ENCODE measurements at places on chromosomes 6 and 20.

DNA sequence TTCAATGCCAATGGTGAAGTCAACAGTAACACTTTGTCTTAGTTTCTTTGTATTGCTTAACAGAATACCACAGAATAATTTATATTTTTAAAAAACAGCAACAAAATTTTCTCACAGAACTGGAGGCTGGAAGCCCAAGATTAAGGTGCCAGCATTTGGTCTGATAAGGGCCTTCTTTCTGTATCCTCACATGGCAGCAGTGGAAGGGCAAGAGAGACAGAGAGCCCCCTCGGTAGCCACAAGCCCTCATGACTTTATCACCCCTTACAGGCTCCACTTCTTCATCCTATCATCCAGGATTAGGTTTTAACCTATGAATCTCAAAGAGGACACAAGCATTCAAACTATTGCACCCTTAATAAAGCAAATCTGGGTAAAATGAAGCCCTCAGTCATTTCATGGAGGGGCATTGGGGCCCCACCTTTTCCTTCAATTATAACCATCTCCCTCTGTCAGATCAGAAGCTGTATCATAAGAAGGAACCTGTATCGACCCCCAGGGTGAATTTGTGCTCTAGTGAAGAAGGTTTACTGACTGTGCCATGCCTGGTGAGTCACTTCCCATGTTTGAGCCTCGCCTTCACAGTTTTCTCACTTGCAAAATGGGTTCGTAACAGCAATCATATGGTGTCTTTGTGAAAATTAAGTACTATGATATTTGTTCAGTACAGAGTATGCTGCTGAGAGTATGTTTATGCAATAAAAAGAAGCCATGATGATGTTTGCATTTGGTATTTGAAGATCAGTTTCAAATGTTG lies 178.2 kb downstream of the LRFN2 start:
- DNase-seq: no peak

DNA sequence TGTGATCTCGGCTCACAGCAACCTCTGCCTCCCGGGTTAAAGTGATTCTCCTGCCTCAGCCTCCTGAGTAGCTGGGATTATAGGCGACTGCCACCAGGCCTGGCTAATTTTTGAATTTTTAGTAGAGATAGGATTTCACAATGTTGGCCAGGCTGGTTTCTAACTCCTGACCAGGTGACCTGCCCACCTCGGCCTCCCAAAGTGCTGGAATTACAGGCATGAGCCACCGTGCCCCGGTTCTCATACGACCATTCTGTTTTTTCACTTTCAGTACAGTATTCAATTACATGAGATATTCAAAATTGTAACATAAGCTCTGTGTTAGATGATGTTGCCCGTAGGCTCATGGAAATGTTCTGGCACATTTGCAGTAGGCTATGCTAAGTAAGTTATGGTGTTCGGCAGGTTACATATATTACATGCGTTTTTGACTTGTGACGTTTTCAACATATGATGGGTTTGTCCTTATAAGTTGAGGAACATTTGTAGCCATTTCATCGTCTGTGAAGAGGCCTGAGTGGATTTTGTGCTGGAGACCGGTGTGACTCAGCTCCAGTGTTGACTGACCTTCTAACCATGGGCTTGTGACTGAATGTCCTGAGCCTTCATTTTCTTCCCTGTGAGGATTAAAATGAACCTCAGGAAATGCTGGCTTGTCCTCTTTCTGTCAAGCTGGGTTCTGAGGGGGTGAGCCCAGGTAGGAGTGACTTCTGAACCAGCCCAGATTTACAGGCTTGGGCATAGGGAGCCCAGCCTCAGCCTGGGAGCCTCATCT lies 12.2 kb downstream of the PPARD start:
- DNase-seq: no peak

DNA sequence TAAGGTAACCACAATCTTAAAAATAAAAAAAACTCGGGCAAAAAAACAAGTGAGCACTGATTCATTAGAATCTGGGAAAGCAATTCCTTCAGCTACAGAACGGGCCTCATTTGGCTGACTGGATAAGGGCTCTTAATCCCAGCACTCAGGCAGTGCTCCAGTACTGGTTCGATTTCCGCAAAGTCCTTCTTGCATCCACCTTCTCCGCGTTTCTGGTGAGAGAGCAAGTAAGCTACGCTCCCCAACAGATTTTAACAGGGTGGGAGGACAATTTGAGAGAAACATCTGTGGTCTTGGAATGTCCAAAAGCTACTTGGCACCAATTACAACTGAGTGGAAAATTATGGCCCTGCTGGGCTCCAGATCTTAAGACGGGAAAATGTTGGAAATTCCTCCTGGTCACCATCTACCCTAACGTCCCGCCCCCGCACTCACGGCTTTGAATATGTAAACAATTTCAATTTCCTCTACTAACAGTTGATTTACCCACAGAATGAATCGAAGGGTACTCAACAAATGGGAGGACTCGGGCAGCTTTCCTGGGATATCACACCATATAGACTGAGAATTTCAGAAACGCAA lies 18.1 kb upstream of the ZSCAN9 start:
- DNase-seq: no peak

- DNase-seq: no peak
Observed at GRCh38 chr6:45697605-45698004, 318.1 kb downstream of the CLIC5 start.

- DNase-seq: no peak
Observed at GRCh38 chr6:80250391-80250997, 144.0 kb downstream of the BCKDHB start.

- no peak for DNase-seq
Observed at GRCh38 chr6:56725254-56725653, 82.6 kb upstream of the DST start.

GRCh38 chr20:6509374-6509773 lies 258.1 kb upstream of the BMP2 start:
- DNase-seq: no peak

GRCh38 chr6:44969446-44970185 lies 358.5 kb upstream of the RUNX2 start:
- DNase-seq: no peak

GRCh38 chr6:3426091-3426926 lies 30.5 kb downstream of the SLC22A23 start:
- no peak for DNase-seq

GRCh38 chr6:112013051-112013450 lies 40.9 kb upstream of the CCN6 start:
- no peak for DNase-seq

GRCh38 chr20:44911264-44911921 lies 1.5 kb downstream of the PABPC1L start:
- DNase-seq: peak; percentile 28

DNA sequence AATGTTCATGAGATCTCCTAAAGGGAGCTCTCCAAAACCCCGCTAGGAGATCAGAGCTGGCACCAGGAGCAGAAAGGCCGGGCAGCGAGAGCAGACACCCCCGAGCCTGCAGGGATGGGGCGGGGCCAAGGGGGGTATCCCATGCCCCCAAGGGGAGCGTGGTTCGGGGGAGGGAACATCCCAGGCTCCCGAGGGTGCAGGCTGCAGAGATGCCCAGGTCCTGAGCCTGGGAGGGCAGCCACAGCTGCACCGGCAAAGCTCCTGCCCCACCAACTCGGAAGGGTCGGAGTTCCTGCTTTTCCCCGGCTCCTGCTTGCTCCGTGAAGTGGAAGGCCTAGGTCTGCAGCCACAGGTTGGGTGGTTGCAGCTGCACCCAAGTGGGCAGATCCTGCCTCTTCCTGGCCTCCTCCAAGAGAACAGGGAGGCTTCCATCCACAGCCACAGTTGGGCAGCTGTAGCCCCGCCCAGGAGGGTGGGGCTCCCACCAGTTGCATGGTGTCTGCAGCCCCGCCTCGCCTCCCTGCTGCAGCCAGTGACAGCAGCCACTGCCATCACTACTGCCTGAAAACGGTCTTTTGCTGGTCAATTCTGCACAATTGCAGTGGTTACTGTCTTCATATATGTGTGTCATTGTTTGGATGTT lies 13.4 kb upstream of the GMNN start:
- no peak for DNase-seq

DNA sequence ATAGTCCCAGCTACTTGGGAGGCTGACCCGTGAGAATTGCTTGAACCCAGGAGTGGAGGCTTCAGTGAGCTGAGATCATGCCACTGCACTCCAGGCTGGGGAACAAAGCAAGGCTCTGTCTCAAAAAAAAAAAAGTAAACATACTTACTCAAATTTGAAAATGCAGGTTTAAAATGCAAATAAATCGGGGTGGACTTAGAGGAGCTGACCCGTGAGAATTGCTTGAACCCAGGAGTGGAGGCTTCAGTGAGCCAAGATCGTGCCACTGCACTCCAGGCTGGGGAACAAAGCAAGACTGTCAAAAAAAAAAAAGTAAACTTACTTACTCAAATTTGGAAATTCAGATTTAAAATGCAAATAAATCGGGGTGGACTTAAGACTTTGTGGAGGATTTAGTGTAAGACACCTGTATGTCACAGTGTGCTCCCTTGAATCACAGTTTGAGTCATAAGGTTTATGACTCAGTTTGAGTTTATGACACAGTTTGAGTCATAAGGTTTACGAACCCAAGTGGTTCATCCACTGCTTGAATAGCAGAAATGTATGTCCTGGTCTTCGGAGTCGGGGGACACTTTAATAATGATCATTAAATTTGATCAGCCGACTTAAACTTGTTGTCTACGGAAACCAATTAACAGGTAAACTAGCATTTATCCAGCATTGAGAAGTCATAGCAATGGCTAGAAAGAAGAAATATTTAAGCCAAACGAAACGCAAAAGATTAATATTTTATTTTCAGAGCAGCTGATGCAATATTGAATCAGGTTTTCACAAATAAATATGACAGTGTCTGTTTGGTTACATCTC lies 6.8 kb upstream of the MRPS10 start:
- DNase-seq: no peak

DNA sequence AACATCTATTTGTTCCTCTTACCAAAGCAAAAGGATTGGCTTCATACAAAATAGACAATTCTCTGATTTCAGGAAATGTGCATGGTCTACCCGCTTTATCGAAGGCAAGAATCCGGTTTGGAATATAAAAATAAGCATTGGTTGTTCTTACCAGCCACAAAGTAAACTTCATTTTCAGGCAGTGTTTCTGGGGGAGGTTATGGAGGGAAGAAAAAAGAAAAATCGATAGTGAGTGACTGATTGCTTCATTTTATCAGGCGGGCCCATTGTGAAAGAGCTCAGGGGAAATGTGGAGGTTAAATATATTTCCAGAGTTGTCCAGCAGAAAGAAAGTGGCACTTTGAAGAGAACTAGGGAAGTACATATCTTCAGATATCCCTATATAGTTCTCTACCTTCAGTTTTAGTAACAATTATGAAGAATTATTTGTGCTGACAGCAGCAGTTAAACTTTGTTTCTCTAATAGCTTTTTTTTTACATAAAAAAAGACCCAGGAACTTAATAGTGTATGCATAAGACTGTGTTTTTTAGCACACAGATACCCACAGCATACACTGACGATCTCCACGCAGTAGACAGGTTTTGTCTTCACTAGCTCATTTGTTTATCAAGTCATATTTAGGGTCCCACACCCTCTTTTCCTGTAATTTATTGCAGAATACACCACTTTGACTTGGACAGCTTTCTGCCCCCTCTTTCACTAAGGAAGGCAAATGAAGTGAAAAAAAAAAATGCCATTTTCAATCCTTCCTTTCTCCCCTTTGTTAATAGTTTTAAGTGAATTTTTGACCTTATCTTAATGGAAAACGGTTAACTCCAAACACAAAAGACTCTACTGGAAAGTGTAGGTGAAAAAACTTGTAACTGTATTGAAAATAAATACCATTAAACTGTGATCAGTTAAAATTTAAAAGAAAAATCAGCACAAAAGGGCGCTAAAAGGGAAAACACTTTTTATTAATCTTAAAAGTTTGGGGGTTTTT lies 2.9 kb downstream of the POU3F2 start:
- DNase-seq: no peak

- DNase-seq: no peak
Observed at GRCh38 chr6:36149476-36149875, 19.2 kb downstream of the MAPK13 start.

DNA sequence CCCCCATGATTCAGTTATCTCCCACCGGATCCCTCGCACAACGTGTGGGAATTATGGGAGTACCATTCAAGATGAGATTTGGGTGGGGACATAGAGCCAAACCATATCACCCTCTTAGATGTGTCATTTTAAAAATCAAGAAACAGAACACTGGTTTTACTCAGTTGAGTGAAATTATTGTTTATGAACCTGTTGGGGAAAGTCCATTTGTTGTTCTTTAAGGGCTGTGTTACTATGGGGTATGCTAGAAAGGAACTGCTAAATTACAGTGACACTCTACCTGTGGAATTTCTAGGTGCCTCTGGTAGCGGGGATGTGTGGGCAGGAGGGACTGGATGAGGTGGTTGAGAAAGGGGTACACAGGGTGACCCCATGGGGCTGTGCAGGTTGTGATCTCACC lies 28.9 kb downstream of the STX11 start:
- DNase-seq: no peak

DNA sequence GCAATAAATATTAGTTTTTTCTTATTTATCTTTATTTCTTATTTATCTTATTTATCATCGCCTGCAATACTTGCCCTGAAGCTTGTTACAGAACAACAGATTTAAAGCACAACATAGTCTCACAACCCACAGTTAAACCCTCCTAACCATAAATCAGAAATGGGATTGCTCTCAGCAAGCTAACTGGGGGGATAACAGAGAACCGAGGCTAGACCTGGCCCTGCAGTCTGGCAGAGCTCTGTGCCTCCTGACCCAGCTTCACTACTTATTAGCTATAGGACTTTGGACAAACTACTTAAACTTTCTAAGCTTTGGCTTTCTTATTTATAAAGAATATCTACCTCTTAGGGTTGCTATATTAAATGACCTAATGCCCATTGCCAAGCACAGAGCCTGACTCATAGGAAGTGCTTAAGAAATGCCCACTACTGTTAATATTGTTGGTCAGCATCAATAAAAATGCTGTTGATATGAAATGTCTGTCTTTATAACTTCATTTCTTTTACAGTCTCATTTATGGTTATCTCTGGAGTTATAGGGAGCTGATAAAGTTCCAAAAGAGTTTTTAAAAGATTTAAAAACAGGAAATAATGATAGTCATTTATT lies 87.9 kb upstream of the BEND6 start:
- no peak for DNase-seq

- no peak for DNase-seq
Observed at GRCh38 chr6:105364243-105364642, 38.6 kb downstream of the PREP start.

DNA sequence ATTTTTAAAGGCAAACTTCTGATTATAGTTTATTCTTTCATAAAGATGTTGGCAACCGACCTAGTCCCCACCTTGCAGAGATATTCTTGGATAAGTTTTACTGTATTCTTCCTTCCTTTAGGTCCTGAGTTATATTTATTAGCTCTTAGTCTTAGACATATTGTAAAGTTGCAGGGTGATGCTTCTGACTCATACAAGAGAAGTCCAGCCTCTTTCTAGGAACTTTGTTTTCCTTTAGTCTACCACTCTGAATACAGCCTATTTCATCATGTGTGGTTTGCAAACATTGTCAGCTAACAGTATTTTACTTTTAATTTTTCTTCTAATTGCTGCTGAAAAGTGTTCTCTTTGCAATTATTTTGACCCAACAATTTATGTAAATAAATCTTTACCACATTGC lies 686.7 kb downstream of the COL12A1 start:
- DNase-seq: no peak

DNA sequence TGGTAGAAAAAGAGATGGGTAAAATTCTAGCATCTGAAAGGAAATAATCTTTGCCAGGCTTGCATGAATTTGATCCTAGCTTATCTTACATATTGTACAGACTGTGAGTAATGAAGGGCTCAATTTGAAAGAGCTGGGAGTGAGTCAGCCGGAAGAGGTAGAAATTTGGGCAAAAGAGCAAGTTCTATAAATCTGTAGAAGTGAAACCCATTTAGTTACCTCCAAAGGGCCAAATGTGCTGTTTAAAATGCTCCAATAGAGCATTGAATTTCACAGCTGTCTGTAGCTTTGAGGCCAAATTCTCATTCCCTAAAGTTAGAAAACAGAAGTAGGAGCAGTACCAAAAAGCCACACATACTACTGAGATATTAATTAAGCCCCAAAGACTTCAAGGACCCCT lies 466.1 kb downstream of the BTBD3 start:
- DNase-seq: no peak
